ENCODE measurements at places on chromosomes 4 and X.

DNA sequence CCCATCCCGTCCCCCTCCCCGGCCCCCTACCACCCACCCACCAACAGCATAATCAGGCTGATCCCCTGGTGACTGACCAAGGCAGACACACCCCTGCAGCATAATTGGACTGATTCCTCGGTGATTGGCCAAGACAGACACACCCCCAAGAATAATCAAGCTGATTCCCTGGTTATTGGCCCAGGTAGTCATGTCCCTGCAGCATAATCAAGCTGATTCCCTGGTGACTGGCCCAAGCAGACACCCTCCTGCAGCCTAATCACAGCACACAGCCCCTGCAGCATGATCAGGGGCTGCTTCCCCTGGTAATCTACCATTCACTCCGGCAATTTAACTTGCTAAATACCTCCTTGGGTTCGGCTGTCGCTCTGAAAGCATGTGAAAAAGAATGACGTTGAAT is 47.5 kb upstream of the STS start:
- DNase-seq = no peak

- no peak for DNase-seq
These were observed 177.1 kb downstream of the PARM1 start for GRCh38 chr4:75110061-75110460.

- peak; percentile 91 for DNase-seq
These were observed 172.4 kb upstream of the MXRA5 start for GRCh38 chrX:3518870-3519269.

- DNase-seq = no peak
These were observed 198.9 kb downstream of the FBXO8 start for GRCh38 chr4:174084542-174084941.

DNA sequence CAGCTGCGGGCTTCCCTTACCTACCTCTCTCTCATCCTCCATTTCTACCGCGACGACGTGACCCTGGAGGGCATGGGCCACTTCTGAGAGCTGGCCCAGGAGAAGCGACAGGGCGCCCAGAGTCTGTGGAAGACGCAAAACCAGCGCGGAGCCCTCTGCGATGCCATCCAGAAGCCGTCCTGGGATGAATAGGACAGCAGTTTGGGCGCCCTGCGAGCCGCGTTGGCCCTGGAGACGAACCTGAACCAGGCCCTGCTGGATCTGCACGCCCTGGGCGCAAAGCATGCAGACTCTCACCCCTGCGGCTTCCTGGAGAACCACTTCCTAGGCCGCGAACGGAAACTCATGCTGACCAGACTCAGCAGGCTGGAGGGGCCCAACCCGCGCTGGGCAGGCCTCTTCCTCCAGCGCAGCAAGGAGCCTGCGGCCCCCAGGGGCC is 52.7 kb upstream of the TMPRSS11F start:
- no peak for DNase-seq

- peak; percentile 21 for DNase-seq
These were observed 18.1 kb upstream of the ZXDB start for GRCh38 chrX:57573754-57574153.

DNA sequence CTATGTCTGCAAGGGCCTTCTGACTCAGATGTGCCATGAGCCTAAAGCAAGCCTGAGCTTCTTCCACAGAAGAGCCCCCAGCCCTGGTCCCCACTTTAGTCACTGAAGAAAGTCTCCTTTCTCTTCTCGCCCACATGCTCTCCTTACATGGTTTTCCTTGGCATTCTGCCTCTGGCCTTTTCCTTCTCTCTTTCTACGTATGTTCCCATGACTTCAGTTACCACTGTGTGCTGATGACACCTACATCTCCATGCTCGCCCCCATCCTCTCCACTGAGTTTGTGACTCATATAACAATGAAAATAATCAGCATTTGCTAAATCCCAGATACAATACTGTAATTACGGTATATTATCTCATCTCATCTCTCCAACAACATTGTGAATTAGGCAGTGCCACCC is 149.3 kb downstream of the AMMECR1 start:
- peak; percentile 53 for DNase-seq

DNA sequence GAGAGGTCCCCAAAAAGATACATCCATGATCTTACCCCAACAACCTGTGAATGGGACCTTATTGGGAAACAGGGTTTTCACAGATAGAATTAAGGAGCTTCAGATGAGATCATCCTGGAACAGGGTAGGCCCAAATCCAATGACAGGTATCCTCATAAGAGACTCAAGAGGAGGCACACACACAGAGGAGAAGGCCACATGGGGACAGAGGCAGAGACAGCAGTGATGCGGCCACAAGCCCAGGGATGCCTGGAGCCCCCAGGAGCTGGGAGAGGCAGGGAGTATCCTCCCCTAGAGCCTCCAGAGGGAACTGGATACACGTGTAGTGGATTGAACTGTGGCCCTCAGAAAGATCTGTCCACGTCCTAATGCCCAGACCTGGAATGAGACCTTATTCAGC is 82.3 kb downstream of the PRKX start:
- no peak for DNase-seq

- DNase-seq = peak; percentile 75
These were observed 17.2 kb upstream of the RTL9 start for GRCh38 chrX:110341189-110342035.

GRCh38 chr4:138047290-138047689 is 194.9 kb downstream of the SLC7A11 start:
- no peak for DNase-seq

DNA sequence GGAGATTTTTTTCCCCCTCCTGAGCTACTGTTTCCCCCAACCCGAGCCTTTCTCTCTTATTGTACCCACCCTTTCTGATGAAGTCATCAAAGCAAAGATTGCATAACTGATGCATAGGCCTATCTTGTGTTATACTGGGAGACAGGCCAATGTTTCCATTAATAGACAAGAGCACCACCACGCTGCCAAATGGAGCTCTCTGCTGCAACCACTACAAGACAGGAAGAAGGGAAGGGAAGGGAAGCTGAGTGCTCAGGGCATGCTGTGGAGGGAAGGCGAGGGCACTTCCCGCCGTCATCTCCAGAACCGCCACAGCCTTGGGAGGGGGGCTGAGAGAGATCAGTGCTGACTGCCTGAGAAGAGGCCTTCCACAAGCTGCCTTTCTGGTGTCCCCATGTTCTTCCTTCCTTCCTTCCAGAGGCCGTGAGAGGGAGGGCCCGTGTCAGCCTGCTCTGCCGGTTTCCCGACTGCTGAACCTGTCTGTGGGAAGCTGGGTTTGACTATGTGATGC is 75.0 kb downstream of the MGST2 start:
- peak; percentile 92 for DNase-seq

DNA sequence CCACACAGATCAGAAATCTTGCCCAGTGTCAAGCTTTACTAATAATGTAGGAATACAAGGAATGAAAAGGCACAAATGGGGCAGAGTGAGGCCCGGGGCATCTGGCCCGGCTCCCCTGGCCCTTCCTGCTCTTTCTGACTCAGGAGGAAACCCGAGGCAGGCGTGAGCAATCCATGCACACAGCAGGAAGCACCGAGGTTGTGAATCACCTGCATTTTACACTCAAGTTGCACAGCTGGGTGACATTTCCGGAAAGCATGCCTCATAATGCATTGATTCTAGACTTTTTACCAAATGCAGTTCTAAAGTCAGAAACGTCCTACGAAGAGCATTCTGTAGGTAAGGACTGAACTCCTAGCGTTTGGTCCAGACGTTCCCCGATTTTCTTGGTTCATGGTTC is 38.9 kb downstream of the PRIMPOL start:
- DNase-seq = peak; percentile 74

Measured in adipocyte (in vitro differentiated cells).